Activated naive CD4-positive, alpha-beta T cell treated with anti-CD3 and anti-CD28 coated beads for 36 hours (primary cell): ENCODE measurements at places on chromosomes 6 and 20.

DNA sequence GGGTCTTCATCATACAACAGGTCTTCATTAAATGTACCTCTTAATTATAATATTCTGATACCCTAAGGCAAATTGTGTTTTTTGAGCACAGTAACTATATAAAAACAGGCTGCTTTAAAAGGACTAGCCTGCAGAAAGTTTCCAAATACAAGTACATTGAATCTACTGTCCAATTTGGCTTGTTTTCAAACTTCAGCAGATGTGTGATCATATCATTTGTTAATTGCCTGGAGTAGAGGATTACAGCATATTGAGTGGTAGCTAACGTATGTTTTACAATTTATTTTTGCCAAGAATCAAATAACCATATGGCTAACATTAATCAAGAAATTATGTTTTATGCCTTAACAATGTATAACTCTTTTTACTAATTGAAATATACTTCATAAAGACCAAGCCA lies 12.6 kb downstream of the TINAG start:
- DNase-seq, result no peak

GRCh38 chr20:10739134-10739533 lies 65.3 kb upstream of the JAG1 start:
- DNase-seq, result no peak

DNA sequence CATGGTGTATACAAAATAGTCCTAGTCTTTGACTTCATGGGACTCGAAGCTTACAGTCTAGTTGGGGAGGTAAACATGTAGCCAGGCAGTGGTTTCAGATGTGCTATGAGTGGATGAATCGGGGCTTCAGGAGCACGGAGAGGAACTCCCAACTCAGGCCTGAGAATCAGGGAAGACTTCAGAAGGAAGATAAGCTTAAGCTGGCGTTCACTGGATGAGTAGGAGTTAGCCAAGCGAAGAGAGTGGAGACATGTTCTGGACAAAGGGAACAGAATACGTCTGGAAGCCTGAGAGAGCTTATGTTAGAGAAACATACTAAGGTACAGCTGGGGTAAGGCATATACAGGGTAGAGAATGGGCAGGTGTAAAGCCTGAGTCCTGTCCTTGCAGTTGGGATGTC lies 8.8 kb downstream of the CARMIL1 start:
- no peak for DNase-seq

DNA sequence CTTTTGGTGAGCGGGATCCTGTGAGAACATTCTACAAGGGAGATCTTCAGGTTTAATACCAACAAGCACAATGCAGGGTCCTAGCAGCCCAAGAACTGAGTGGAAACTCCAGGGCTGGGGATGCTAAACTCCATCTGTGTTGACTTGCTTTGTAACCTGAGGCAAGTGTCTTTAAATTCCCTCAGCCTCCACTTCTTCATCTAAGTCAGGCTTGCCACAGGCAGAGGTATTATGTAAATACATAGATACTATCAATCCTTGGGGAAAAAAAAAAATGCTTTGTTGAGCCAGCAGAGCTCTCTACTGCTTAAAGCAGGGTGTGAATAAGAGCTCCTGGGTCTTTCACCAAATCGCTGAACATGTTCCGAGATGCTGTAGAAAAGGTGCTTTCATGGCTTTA lies 114.2 kb upstream of the PHACTR1 start:
- no peak for DNase-seq

- no peak for DNase-seq
Measured at GRCh38 chr6:111480988-111481822, 1.8 kb downstream of the REV3L start.

- no peak for DNase-seq
Measured at GRCh38 chr6:124963416-124963785, 1.2 kb downstream of the RNF217 start.

- DNase-seq, result no peak
Measured at GRCh38 chr6:169965657-169966311, 214.4 kb downstream of the ERMARD start.
